ENCODE measurements at places on chromosomes 5 and 9. TPM values are rescaled to one million over a fixed set of nuclear protein-coding genes. Genes with fewer than 3 reads are reported as not detected.

Gene NRG2
- 3.4 TPM for total RNA-seq

DNA sequence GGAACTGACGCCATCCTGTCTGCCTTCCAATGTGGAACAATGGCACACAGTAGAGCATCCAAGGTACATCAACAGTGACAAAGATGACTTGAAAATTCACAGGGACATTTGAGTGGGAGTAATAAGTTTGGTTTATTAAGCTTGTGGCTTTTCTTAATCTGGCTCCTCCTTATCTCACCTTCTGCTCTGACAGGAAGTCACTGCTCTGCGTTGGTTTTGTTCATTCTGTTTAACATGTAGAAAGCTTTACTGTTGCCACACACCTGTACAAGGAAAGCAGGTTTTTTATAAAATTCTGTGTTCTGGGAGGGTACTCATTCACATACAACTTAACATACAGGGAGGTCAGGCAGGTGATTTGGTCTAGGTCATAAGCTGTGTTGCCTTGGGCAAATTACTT is 1.6 kb upstream of the GZMK start:
- H3K36me3 ChIP-seq = no peaks in the 10 kb centered on the region
- no peak overlapping the region for H3K4me3 ChIP-seq
- H3K27me3 ChIP-seq = no peaks in the 10 kb centered on the region
- no peak overlapping the region for H3K27ac ChIP-seq
- no peaks in the 10 kb centered on the region for H3K4me1 ChIP-seq
- DNase-seq = no peak

Gene CFAP157
- not detected for total RNA-seq

DNA sequence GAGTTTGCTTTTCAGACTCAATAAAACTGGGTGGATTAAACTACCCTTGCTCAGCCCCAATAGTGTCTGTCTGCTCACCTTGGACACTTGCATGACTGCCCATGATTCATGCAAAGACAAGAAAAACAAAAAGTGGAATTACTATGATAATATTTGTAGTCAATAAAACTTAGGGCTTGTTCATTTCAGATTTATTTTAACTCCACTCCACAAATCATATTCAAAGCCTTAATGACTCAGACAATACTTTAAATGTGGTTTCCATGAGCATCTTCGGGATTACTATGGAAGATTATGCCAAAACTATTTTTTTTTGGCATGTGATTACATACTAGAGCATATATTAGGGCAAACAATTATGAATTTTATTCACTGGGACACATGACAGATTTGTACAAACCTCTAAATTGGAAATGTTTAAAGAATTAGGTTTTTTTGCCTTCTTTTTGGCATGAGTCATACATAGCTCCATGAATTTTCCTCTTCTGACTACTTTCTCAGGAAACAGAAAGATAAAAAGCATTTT is 468.9 kb downstream of the ACTL7B start:
- no peak for DNase-seq
- H3K4me1 ChIP-seq = no peaks in the 10 kb centered on the region
- no peak overlapping the region for H3K27ac ChIP-seq
- H3K27me3 ChIP-seq = no peaks in the 10 kb centered on the region

DNA sequence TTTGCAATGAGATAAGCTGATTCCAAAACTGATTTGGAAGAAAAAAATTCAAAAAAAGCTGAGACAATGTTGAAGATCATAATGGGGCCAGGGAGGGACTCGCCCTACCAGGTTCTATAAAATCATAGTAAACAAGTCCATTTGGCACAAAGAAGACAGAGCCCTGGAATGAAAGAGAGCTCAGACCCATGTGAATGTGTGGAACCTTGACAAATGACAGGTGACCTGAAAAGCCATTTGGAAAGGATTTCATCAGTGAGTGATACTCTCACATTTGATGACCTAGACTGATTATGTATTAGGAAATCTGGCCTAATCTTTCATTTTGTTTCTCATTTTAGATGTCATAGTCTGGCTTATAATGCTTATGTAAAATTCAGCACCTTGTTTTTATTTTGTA is 26.8 kb downstream of the SPTAN1 start:
- H3K27me3 ChIP-seq = no peaks in the 10 kb centered on the region
- DNase-seq = no peak
- H3K27ac ChIP-seq = no peak overlapping the region
- no peak overlapping the region for H3K4me3 ChIP-seq

- no peaks in the 10 kb centered on the region for H3K27me3 ChIP-seq
- no peaks in the 10 kb centered on the region for H3K36me3 ChIP-seq
- no peak overlapping the region for H3K27ac ChIP-seq
- peaks cover 6% of the 10 kb centered on the region for H3K4me1 ChIP-seq
These were observed 311.0 kb downstream of the AGTPBP1 start for GRCh38 chr9:85430659-85431338.

Gene SH3GL2
- 0.55 TPM for total RNA-seq

Gene KCNT1
- 0.28 TPM for total RNA-seq

DNA sequence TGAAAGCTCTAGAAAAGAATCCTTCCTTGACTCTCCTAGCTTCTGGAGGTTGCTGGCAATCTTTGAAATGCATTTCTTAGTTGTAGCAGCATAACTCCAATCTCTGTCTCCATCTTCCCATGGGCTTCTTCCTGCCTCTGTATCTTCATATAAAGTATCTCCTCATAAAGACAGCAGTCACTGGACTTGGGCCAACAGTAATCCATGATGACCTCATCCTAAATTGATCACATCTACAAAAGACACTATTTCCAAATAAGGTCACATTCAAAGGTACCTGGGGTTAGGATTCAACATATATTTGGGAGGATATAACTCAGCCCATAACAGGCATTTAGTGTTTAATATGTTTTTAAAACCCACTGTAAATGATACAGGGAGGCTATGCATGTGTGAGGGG is 123.3 kb downstream of the MLLT3 start:
- H3K36me3 ChIP-seq = no peaks in the 10 kb centered on the region
- no peak overlapping the region for H3K27ac ChIP-seq
- H3K27me3 ChIP-seq = no peaks in the 10 kb centered on the region
- H3K4me1 ChIP-seq = peaks cover 11% of the 10 kb centered on the region
- no peak for DNase-seq

Gene SOHLH1
- not detected for total RNA-seq

Gene ADAMTS2
- 9.2 TPM for total RNA-seq

GRCh38 chr5:154370119-154370518 is 75.7 kb upstream of the SAP30L start:
- H3K36me3 ChIP-seq = no peaks in the 10 kb centered on the region

Gene NMUR2
- not detected for total RNA-seq

GRCh38 chr5:147098233-147098790 is 136.5 kb upstream of the STK32A start:
- H3K4me1 ChIP-seq = no peaks in the 10 kb centered on the region
- H3K27ac ChIP-seq = no peak overlapping the region
- no peaks in the 10 kb centered on the region for H3K36me3 ChIP-seq
- H3K4me3 ChIP-seq = no peak overlapping the region

- H3K4me1 ChIP-seq = no peaks in the 10 kb centered on the region
- H3K36me3 ChIP-seq = no peaks in the 10 kb centered on the region
- no peak overlapping the region for H3K4me3 ChIP-seq
- DNase-seq = no peak
These were observed 449.7 kb upstream of the MPDZ start for GRCh38 chr9:13728917-13729811.

GRCh38 chr9:127241354-127241753 is 23.2 kb upstream of the GARNL3 start:
- H3K27me3 ChIP-seq = no peaks in the 10 kb centered on the region
- H3K4me1 ChIP-seq = peaks cover 6% of the 10 kb centered on the region
- H3K27ac ChIP-seq = no peak overlapping the region
- no peak overlapping the region for H3K4me3 ChIP-seq
- H3K36me3 ChIP-seq = no peaks in the 10 kb centered on the region

DNA sequence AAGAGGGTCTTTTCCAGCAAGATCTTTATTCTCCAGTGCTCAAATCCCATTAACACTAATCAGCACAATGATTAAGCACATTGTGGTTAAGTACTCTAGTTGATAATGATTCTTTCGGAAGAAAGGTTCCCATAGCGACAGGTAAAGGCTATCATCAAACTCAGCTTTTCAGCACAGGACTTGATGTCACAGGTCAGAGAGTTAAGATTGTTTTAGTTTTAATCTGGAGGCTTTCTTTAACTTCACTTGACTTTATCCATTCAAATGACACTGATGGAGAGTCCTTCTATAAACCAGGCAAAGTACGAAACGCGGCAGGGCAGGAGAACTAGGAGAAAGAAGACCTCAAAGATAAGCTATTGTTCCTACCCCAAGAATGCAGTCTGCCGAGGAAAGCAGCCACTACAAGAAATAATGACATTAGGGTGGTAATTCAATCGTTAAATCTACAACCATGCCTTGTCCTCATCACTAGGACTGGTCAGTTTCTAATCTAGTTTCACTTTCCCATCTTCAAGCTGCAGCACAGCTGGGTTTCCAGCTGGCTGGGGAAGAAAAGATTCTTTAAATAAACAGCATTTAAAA is 4.6 kb downstream of the NRG2 start:
- H3K27ac ChIP-seq = peak overlapping the region; percentile 79
- no peaks in the 10 kb centered on the region for H3K4me1 ChIP-seq
- no peaks in the 10 kb centered on the region for H3K27me3 ChIP-seq
- H3K36me3 ChIP-seq = no peaks in the 10 kb centered on the region

Gene SH3TC2
- total RNA-seq = 5.0 TPM

Gene DNAI1
- not detected for total RNA-seq

Gene MSX2
- 1.1 TPM for total RNA-seq

- H3K4me1 ChIP-seq = peaks cover 33% of the 10 kb centered on the region
- DNase-seq = no peak
- no peak overlapping the region for H3K4me3 ChIP-seq
- no peaks in the 10 kb centered on the region for H3K36me3 ChIP-seq
These were observed 116.4 kb downstream of the RXRA start for GRCh38 chr9:134442486-134443173.

Gene PCBD2
- 10.8 TPM for total RNA-seq

DNA sequence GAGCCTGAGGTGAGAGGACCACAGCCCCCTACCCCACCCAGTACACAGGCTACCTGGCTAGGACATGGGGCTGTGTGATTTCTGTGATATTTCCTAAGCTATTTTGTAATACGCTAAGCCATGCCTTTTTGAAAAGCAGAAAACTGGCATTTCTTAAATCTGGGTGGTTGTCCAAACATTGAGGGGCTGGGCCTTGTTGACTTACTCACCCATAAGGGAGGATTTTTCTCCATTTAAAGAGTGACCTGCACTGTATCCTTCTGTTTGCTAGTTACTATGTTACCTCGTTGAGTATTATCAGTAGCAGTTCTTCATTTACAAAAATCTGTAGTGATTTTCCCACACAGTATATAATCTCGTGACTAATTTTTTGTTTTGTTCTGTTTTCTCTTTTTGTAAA is 117.5 kb upstream of the OTULINL start:
- no peak overlapping the region for H3K4me3 ChIP-seq
- H3K36me3 ChIP-seq = peaks cover 40% of the 10 kb centered on the region
- DNase-seq = no peak
- H3K27ac ChIP-seq = no peak overlapping the region
- peaks cover 8% of the 10 kb centered on the region for H3K4me1 ChIP-seq

DNA sequence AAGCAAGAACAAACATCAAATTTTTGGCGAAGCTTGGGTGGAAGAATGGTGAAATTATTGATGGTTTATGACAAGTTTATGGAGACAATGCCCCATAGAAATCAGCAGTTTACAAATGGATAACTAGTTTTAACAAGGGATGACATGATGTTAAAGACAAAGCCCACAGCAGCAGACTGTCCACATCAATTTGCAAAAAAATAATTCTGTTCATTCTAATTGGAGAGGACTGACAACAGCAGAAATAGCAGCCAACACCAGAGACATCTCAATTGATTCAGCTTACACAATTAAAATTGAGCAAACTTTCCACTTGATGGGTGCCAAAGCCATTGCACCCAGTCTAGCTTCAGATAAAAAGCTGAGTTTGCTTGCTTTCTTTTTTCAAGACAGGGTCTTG is 82.7 kb upstream of the STK32A start:
- H3K27me3 ChIP-seq = no peaks in the 10 kb centered on the region
- H3K27ac ChIP-seq = no peak overlapping the region
- no peaks in the 10 kb centered on the region for H3K4me1 ChIP-seq
- DNase-seq = no peak
- no peak overlapping the region for H3K4me3 ChIP-seq
- H3K36me3 ChIP-seq = no peaks in the 10 kb centered on the region

Gene TAF11L3
- not detected for total RNA-seq

Measured in sigmoid colon (tissue), 7 donors.